ENCODE measurements at places on chromosomes 5 and 9. TPM values are rescaled to one million over a fixed set of nuclear protein-coding genes. Genes with fewer than 3 reads are reported as not detected.

DNA sequence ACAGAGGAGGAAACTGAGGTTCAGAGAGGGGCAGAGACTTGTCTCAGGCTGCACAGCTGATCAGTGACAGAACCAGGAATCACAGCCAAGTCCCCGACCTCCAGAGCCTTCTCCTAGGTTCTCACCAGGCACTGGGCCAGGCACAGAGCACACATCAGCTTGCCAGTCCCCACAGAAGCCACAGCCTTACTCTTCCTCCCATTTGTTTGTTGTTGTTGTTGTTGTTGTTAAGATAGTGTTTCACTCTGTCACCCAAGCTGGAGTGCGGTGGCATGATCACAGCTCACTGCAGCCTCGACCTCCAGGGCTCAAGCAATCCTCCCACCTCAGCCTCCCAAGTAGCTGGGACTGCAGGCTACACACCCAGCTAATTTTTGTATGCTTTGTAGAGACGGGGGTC is 41.4 kb downstream of the NAIF1 start:
- peak; percentile 61 for DNase-seq

The FNIP1 gene
- total RNA-seq: 26.1 TPM

The DMRT3 gene
- total RNA-seq: not detected

GRCh38 chr9:91421128-91421765 is 2.4 kb downstream of the NFIL3 start:
- DNase-seq: peak; percentile 19

DNA sequence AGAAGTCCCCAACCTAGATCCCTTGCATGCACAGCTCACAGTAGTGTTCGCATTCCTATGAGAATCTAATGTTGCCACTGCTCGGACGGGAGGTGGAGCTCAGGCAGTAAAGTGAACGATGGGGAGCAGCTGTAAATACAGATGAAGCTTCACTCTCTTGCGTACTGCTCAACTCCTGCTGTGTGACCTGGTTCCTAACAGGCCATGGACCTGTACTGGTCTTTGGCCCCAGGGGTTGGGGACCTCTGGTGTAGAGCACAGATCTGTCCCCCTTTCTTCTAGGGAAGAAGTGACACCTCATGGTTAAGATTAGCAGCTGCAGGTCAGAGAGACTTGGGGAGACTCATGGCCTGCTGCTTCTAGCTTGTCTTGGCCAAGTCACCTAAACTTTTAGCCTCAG is 7.1 kb downstream of the ARHGEF28 start:
- no peak for DNase-seq

The RMND5B gene
- total RNA-seq: 21.4 TPM

DNA sequence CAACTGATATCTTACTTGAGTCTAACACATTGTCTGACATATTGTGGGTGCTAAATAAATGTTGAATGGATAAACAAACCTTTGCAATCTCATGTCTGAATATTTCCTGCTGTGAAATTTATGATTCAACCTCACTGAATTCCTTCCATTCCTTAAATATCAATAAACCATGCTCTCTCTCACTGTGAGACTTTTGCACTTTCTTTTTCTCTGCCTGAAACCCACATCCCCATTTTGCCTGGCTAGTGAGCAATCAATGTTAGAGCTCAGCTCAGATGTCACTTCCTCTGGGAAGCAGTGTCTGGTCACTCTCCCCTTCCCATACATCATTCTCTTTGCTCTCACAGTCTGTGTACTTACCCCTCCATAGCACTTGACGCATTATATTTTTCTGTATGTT is 383.7 kb upstream of the TRPC7 start:
- DNase-seq: no peak

The HTR4 gene
- not detected for total RNA-seq

- peak; percentile 79 for DNase-seq
These were observed at the start of gene MAST4 for GRCh38 chr5:66595756-66596635. Gene MAST4, plus strand, starts transcription at chr5:66596393. Its CDS starts 263 bp downstream, at chr5:66596656.

The GRIA1 gene
- not detected for total RNA-seq

DNA sequence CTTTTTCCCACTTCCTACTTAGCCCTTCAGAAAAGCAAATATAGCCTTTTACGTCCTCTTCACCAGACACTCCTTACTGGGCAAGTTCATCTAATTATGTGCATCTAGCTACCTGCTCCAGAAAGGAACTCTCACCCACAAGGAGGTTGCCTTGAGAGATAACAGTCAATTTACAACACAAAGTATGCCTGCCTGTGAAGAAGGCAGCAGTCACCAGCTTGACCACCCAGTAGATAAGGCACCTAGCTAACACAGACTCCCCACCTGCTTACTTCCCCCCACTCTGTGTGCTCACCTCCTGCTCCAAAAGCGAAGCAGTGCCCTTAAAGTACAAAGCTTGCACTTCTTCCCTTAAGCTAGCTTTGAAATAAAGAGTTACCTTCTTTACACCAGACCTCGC is 111.7 kb upstream of the MRPS30 start:
- DNase-seq: no peak

The DOCK2 gene
- total RNA-seq: 270 TPM

GRCh38 chr5:167708449-167708848 is 583.0 kb upstream of the WWC1 start:
- DNase-seq: no peak

DNA sequence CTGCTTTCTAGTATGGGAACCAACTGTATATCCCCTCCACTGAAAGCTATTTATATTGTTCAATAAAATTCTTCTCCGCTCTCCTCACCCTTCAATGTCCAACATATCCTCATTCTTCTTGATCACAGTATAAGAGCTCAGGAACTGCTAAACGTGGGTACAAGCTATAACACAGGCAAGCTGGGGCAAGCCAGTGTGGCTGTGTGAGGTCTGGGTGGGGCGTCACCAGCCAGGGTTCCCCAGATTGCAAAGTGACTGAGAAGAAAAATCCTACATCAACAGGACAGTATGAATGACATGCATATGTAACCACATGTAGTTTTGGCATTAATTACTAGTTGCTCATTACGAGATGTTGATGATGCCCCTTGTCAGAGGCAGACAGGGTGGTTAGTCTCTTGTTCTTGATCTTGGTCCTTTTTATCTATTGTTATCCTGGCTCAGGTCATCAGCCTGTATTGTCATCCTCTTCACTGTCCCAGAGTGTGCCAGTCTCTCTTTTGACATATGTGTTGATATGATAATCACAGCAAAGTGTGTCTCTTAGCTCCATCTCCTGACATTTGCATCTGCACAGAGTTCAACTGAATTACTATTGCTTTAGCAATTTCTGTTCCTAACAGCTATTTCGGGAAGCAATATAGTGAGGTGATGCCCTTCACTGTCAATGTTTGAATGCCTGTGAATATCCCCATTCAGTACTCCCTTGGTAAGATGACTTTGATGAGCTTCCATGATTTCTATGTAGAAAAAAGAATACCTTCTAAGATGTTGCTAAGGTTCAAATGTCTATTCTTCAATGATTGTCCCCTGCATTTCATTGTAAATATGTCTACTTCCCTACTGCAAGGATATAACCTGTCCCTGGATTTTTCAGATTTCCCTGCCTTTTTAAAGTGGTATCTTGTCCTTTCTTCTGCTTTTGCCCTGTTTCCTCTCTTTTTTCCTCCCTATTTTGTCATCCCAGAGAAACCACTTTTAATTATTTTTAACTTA is 140.3 kb downstream of the MAT2B start:
- DNase-seq: no peak

The CNTFR gene
- not detected for total RNA-seq

DNA sequence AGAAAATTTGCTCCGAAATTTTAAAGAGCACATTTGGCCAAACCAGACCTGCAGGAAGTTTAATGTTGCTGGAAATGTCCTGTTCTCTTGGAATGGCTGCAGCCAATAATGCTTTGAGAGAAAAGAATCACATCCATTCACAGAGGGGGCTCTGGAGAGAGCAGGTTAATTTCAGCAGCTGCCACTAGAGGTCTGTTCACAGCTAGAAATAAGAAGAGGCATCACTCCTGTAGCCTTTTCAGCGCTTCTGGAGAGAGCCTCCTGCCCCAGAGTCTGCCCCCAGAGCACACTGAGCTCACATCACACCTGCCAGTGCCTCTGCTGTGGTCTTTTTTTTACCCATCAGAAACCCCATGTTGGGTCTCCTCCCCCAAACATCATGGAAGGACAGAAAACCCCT is 124.8 kb upstream of the RAD23B start:
- DNase-seq: no peak

The BTNL3 gene
- not detected for total RNA-seq

DNA sequence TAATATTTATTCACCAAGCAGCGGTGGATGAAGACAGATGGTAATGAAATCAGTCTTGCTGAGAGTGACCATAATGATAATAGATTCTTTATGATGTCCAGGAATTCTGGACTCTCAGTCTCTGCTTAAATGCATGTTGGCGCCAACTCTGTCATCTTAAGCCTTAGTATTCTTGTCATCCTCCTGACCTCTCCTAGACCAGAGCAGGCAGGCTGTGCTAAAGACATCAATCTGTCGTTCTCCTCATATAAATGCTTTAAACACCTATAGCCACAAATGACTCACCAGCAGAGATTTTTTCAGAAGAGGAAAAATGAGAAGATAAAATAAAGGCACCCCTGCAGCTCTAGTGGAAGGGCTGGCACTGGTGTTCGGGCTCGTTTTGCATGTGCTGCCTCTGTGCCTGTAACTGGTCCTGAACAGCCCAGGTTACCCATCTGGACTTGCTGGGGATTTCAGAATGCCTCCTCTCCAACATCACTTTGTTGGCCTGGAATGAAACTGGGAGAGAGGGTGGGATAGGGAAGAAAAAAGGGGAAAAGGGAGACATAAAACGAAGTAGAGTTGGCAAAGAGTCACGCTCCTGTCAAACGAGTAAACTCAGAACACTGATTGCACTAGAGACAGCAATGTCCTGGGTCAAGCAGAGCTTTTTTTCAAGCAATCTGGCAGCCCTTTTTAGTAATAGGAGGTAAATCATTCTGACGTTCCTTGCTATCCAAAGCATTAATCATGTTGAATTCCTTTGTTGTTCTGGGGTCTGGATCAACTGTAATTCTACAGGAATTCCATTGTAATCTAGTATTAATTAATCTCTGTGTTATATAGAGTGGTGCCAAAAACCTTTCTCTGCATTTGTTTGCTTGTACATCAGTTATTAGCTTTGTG is 195.5 kb upstream of the CLINT1 start:
- DNase-seq: no peak

DNA sequence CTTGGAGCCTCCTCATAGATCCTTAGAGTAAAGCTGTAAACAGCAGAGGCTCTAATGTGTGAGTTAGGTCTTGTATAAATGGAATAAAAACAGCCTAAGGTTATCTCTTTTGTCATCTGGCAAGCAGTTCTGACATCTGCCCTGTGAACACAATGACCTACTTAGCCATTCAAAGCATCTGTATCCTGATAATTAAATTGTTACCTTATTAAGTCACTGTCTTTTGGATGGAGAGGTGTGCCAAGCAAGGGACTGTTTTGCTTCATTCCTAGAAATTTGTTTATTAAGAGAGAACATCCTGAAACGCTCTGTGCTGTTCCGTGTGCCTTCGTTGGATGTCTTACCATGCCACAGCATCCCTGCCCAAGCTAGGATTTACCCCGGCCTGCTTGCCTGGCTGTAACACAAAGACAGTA is 1.5 kb downstream of the LSM11 start:
- no peak for DNase-seq

The FOXI1 gene
- not detected for total RNA-seq

DNA sequence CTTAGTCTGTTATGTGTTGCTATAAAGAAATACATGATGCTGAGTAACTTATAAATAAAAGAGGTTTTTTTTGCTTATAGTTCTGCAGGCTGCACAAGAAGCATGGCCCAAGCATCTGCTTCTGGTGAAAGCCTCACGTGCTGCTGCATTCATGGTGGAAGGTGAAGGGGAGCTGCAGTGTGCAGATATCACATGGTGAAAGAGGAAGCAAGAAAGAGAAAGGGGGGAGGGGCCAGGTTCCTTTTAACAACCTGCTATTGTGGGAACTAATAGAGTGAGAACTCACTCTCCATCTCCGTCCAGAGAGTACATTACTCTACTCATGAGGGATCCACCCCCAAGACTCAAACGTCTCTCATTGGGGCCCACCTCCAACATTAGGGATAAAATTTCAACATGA is 12.5 kb upstream of the PARP8 start:
- DNase-seq: no peak

- no peak for DNase-seq
These were observed 17.8 kb upstream of the B4GALT1 start for GRCh38 chr9:33184963-33185362.

- no peak for DNase-seq
These were observed 29.9 kb downstream of the SPACA9 start for GRCh38 chr9:132908635-132909034.

The RETREG1 gene
- 50.5 TPM for total RNA-seq

- DNase-seq: no peak
These were observed 18.9 kb downstream of the TRIP13 start for GRCh38 chr5:911601-912000.

GRCh38 chr9:95092262-95093072 is 225.0 kb downstream of the FANCC start:
- no peak for DNase-seq

- DNase-seq: no peak
These were observed 81.6 kb upstream of the BOD1 start for GRCh38 chr5:173697931-173698579.

- no peak for DNase-seq
These were observed 199.9 kb downstream of the DIRAS2 start for GRCh38 chr9:90442723-90443122.

The PCDHGA1 gene
- total RNA-seq: 0.05 TPM

DNA sequence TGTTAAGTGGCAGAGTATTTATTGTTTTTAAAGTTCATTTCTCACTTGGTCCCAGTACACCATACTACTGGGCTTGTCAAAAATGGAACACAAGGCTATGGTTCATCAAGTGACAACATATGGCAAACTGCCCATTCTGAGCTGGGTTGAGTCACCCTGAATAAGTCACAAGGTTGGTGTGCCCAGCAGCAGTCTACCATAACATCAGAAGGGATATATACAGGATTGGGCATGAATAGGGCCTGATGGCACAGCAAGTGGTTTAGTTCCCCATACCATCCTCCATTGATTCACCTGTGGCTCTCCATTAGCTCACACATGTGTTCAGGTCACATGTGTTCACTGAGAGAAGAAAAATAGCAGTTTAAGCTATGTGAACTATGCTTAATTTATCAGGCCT is 249.8 kb upstream of the PRDM9 start:
- no peak for DNase-seq

- no peak for DNase-seq
These were observed 2.5 kb upstream of the ISL1 start for GRCh38 chr5:51380603-51381207.

DNA sequence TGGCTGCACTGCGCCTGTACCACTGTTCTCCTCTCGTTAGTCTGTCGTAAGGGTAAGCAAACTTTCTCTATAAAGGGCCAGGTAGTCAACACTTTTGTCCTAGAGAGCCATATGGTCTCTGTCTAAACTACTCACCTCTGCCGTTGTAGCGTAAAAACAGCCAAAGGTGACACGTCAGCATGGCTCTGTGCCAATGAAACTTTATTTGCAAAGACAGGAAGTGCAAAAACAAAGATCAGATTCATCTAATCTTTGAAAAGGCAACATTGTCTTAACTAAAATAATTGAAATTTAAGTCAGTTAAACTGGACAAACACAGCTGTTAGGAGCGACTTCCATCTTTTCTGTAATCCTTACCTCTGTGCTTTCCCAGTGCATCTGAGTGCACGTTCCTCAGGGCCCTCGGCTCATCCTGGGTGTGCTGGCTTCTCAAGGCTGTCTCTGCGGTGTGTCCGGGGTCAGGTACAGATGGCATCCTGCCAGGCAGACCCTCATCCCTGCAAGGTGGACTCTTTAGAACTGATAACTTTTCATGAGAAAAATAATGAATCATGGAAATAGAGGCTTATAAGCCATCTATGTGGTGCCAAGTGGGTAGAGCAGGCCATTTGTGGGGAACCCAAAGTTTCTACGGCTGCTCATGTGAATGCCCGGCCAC is 35.2 kb upstream of the IRX4 start:
- no peak for DNase-seq
